T follicular helper cell (primary cell): ENCODE measurements at places on chromosomes 5 and 9.

DNA sequence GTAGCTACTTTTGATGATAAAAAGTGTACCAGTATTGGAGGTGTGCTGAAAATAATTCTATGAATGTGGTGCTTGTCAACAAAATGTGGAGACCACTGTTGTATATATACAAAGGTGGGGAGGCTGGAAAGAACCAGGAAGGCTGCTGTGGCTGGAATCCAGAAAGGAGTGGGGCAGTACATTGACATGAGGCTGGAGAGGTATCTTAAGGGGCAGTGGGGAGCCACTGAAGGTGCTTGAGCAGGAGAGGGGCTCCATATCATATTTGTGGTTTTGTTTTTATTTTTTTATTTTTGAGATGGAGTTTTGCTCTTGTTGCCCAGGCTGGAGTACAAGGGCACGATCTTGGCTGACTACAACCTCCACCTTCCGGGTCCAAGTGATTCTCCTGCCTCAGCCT is 87.9 kb upstream of the NEURL1B start:
- no peak for DNase-seq

DNA sequence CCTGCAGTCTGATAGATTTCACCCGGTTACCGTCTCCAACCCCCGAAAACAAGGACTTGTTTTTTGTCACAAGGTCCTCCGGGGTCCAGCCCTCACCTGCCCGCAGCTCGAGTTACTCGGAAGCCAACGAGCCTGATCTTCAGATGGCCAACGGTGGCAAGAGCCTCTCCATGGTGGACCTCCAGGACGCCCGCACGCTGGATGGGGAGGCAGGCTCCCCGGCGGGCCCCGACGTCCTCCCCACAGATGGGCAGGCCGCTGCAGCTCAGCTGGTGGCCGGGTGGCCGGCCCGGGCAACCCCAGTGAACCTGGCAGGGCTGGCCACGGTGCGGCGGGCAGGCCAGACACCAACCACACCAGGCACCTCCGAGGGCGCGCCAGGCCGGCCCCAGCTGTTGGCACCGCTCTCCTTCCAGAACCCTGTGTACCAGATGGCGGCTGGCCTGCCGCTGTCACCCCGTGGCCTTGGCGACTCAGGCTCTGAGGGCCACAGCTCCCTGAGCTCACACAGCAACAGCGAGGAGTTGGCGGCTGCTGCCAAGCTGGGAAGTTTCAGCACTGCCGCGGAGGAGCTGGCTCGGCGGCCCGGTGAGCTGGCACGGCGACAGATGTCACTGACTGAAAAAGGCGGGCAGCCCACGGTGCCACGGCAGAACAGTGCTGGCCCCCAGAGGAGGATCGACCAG is 121.3 kb downstream of the DAB2IP start:
- no peak for DNase-seq

DNA sequence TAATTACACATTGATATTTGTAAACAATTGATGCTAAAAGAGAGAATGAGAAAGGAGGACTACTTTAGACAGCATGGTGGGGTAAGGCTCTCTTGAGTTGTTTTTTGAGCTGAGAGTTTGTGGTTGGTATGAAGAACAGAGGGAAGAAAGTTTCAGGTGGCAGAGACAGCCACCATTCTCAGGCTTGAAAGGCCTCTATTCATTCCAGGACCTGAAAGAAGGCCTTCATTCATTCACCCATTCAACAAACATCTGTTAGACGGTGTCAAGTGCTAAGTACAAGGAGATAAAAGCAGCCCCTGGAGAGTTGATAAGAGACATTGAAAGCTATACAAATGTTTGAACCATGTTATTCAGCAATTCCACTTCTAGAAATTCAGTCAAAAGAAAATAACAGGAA is 21.7 kb upstream of the ADAM19 start:
- DNase-seq = no peak

GRCh38 chr9:97774673-97775072 is 77.5 kb upstream of the XPA start:
- no peak for DNase-seq

- DNase-seq = no peak
Observed at GRCh38 chr5:87170799-87171198, 96.9 kb upstream of the RASA1 start.

DNA sequence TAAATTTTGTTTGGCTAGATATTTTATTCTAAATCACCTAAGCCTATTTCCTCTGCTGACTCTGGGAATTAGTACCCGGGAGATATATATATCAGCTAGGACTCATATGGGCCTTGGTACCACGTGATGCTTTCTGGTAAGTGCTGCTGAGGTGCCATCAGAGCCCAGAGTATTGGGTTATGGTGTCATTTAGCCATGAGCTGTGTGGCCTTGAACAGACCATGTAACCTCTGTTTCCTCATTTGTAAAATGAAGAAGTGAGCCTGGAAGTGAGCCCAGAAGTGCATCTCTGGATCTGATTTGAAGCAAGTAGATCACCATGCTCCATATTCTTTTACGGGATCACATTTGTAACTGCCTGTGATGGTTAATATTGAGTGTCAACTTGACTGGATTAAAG is 126.1 kb downstream of the GPBP1 start:
- no peak for DNase-seq

DNA sequence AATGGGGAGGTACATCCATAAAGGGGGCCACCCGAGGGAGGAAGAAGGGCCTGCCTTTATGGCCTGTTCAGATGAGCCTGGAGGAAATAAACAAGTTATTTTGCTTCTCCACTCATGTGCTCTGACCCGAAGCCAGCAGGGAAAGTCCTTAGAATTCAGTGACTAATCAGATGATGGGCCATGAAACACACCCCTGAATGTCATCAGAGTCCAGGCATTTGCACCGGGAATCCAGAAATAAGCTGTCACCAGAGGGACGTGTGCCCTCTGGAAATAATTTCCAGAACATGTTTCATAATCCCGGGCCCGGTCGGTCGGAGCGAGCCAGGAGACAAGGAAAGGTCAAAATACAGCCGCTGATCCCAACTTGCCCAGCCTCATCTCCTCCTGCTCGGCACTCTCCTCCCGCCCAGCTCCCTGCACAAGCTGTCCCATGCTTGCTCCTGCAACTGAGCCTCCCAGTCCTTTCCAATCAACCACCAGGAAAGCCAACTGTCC is 73.6 kb upstream of the ZNF622 start:
- no peak for DNase-seq

DNA sequence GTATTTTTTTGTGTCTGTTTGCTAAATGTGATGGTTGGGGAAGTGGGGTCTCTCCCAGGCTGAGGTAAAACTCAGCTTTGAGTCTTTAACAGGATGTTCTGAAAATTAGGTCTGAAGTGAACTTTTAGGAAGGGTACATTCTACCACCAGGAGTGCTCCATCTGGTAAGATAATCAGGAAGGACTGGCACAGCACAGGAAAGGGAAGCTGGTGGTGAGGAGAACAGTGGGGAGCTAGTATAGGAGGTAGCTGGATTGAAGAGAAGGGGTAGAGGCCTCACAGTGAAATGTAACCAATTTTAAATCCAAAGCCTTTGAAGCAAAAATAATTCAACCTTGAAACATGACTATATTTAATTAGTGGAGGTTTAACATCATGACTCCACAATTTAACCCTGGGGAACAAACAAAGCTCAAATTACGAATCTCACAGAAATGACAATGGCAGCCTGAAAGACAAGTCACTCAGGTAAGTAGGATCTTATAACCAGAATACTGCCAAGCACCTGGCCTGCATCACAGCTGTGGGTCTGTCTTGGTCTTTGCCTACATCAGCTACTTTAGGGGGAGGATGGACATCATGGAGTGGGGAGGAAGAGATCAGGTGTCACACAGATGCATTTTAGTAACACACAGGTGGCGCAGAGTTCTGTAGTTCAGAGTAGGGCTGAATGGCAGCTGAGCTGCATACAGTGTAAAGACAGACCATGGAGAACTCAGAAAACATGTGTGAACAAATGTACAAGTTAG is 445.3 kb downstream of the DMRT2 start:
- no peak for DNase-seq

DNA sequence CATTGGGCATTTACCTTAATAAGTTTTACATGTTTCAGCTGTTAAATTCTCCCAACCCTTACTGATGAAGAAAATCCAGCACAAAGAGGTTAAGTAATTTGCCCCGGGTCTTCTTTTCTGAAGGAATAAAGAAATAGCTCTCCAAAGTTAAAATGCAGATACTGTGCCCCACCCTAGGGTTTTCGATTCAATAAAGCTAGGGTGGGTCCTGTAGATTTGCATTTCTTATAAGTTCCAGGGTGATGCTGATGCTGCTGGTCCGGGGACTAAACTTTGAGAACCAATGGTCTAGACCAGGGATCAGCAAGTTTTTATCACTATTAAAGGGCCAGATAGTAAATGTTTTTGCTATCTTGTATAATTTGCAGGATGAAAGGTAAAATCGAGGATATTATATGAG is 156.7 kb downstream of the ADAMTS12 start:
- DNase-seq = no peak

DNA sequence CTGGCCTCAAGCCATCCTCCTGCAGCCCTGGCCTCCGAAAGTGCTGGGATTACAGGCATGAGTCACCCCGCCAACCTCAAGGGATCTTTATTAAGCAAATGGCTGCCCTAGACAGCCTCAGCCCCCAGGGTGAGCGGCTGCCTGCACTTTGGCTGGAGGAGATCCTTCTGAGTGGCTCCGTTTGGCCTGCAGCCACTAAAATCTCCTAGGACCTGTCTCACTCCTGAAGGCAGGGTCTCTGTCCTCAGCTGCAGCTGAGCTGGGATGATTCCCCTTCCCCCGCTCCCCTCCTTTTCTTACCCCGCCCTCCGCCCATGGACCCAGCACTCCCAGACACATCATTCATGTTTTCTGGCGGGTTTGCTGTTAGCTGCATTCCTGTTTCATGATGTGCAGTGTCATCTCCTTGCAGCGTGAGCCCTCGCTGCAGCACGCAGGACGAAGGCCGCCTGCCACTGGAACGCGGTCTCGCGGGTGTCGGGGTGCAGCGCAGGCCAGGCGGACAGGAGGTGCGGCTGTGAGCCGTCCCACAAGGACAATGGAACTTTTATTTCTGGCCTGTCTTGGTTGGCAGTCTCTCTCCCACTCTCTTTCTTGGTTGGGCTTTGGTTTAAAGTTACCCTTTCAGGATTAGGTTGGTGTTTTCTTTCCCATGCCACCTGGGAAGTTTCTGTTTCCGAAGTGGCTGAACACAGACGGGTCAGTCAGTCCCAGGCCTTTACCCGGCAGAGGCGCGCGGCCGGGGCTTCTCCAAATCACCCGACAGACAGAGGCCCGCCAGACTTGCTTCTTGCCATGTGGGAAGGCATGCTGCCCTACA is 137.1 kb downstream of the FOXD1 start:
- DNase-seq = no peak

DNA sequence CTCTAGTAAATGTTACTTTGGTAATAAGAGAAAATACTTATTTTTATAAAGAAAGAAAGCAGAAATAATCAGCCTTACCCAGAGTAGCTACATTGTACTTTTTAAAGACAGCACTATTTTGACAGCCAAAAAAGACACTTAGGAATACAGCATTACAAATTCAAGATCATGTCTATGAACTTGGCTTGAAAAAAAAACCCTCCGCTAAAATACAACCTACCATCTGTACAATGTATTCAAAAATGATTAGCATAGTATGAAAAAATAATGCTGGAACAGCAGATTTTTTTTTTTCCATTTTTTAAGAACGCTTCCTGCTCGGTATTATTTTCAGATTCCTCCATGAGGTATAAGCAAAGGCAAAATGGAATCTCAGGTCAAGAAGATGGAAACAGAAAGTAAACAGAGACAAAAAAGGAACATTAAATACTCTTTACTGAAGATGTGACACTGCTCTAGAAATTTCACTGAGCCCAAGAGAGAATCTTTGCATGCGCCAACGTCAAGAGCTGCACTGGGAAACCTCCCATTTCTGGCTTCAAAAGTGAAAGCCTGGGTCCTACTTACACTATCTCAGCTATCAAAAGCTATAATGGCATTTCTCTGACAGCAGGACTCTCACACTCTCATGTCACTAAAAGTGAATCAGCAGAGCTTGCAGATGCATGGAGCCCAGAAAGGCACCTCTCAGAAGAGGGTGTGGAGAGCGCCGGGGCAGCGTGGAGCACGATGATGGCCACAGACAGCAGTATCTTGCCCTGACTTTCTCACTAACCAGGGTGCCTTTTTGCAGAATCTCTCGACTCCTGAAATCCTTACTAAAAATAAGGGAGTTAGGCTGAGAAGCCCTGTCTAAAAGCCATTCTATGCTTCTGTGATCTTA is 167.4 kb downstream of the ELAVL2 start:
- DNase-seq = no peak

DNA sequence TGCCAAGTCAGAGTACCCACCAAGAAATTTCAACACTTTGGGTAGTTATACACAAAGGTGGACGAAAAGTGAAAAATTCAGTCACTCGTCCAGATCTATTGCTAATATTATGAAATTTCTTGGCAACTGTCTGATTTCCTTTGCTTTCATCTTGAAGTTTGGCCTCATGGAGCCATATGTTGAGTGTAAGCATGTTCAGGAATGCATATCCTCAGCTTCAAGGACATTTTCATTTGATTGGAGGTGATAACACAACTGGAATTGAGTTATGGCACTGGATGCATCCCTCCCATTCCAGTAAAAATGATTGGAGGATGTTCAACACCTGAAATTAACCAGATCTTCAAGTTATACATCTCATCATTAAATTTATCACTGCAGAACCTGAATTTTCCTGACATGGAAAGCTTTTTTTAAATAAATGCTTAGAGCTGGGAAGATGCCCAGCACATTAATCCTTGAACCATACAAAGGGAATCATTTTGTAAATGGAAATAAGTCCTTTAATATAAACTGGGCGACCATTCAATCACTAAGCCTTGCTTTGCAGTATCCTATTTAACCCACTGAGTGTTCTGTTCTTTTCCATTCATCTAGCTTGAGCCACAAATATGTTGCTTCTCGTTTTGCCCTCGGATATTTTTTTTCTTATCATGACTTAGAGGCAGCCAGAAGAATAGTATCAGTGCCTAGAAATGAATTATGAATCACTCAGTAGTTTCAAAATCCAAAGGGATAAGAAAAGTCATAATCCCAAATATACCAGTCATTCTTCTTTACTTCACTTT is 273.7 kb upstream of the PIK3R1 start:
- no peak for DNase-seq

DNA sequence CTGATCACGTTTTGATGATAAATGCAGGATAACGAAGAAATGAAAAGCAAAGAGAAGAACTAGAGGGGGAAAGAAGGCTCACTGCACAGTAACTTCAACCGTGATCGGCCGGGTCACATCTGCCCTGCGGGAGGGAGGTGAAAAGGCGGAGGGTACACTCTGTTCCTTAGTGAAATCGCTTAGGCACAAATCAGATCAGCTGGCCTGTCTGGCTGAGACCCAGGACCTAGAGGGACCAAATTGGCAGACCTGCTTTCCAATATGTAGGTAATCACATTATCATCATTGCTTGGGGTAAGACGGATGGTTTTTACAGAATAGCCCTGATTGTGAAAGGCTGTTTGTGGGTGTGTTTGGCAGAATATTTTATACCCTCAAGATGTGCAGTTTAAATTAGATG is 82.2 kb downstream of the SLC28A3 start:
- no peak for DNase-seq
